ENCODE measurements at places on chromosomes 4 and X.

DNA sequence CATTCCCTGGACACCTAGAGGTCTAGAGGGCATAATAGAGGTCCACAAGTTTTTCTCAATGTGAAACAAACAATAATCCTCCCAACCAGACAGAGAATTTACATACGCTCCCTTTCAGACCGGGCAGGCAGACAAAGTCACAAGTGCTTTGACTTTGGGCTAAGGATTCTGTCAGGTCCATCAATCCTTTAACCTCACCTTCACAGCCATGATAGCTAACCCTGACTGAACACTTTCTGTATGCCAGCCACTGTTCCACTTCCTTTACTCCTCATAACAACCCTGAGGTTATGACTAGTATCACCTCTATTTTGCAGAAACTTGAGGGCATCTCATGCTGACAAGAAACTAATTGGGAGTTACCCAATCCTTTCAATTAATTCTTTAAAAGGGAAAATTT, 118.8 kb upstream of the AFF2 start:
- no peak for DNase-seq

DNA sequence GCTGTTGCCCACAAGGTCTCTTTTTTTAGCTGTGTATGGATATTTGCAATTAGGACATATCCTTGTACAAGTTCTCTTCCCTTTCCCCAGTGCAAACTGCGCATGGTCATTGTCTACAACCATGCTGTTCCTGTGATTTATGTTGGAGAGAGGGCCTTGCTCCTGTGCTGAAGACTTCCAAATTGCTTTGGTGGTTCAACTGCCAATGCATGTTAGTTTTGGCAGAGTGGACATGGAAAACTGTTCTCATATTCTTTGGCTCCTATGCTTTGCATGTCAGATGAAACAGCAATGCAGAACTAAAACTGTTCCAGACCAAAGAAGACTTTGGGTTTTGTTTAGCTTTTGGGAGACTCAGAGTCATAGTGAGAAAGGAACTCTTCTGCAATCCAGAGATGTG, 148.8 kb upstream of the EDNRA start:
- no peak for DNase-seq

- no peak for DNase-seq
These were observed 10.6 kb upstream of the HMX1 start for GRCh38 chr4:8882239-8882638.

DNA sequence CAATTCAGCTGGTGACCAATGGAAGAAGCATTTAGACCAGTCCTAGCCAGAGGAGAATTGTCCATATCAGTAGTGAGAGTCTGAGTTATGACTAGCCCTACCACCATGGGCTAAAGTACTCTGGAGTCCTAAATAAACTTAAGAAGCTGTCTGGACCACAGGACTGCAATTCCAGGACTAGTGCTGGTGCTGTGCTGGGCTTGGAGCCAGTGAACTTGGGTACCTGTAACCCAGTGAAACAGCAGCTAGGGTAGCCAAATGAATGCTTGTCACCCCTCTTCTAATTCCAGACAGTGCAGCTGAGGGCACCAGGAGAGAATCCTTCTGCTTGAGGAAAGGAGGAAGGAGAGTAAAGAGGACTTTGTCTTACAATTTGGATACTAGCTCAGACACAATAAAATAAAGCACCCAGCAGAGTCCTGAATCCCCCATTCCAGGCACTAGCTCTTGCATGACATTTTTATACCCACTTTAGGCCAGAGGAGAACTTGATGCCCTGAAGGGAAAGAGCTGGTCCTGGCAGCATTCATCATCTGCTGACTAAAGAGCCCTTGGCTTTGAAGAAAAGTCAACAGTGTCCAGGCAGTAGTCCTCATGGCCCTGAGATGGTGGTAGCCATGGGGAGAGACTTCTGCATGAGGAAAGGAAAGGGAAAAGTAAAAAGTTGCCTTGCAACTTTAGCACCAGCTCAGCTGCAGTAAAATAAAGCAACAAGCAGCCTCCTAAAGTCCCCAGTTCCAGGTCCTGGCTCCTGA, 2675.7 kb downstream of the PCDH7 start:
- no peak for DNase-seq

DNA sequence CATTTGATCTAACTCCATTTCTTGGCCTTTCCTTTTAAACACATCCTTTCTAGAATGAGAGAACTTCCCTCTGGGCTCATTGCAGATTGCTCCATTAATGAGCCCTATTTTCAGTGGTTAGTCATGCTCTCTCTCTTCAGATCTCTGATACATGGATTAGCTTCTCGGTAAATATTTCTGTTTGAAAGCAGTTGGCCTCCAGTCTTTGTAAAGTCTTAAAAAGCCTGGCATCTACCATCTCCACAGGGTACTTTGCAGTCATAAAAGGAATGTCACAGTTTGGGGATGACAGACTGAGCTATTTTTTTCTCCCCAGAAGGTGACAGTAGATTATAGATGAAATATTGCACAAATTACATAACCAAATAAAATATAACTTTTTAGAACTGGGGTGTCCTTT, 72.7 kb downstream of the UNC5C start:
- no peak for DNase-seq

GRCh38 chrX:15749642-15750610, 11.9 kb downstream of the CA5B start:
- no peak for DNase-seq

- DNase-seq, result no peak
These were observed 144.3 kb downstream of the MOSPD2 start for GRCh38 chrX:15017491-15017890.

- DNase-seq, result no peak
These were observed 47.2 kb upstream of the RPS6KA3 start for GRCh38 chrX:20313899-20314298.

DNA sequence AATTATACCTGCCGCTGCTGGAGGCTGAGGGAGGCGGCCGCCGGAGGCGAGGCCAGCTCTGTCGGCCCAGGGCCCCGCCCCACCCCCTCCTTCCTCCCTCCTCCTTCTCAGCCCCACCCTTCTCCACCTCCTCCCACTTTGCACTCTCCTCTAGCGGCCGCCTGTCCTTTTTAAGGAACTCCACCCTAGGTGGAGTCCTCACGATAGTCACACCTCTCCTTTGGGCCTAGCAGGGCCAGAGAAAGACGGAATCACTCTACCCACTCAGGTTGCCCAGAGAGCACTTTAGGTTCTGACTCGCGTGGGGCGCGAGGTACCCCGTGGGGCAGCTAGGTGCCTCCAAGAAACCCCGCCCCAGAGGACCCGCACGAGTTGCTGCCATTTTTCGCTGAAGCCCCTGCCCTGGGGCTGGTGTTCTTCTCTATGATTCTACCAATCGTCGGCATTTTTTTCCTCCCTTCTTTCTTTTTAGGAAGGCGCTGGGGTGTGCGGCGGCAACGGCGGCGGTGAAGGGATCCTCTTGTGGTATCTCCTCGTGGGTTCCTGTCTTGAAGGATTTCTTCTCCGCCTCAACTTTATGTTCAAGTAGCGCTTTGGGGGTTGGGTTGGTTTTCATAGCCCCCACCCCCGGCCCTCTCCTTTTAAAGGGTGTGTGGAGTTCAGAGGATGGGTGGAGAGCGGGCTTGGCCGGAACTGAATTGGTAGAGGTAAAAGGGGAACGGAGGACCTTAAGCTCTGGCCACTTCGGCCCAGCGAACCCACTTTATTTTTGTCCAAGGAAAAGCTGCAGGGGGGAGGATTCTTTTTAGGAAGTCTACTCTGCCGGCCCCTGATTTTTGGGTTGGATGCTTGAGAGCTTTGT, at the start of gene KLF8:
Gene KLF8, plus strand, starts transcription at position 136 of the 862 bp plus-strand sequence. CDS start 979 bp downstream, outside the sequence.
- no peak for DNase-seq

GRCh38 chr4:3442959-3443749, 1.4 kb downstream of the HGFAC start:
- DNase-seq, result peak; percentile 12

DNA sequence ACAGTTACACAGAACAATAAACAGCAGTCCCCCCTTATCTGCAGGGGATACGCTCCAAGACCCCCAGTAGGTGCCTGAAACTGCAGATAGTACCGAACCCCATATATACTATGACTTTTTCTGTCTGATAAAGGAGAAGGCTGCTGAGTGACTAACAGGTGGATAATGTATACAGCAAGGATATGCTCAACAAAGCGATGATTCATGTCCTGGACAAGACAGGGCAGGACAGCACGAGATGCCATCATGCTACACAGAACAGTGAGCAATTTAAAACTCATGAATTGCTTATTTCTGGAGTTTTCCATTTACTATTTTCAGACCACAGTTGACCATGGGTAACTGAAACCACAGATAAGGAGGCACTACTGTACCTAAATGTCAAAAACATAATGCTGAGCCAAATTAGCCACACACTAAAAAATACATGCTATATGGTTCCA, 76.1 kb downstream of the MANBA start:
- DNase-seq, result no peak

DNA sequence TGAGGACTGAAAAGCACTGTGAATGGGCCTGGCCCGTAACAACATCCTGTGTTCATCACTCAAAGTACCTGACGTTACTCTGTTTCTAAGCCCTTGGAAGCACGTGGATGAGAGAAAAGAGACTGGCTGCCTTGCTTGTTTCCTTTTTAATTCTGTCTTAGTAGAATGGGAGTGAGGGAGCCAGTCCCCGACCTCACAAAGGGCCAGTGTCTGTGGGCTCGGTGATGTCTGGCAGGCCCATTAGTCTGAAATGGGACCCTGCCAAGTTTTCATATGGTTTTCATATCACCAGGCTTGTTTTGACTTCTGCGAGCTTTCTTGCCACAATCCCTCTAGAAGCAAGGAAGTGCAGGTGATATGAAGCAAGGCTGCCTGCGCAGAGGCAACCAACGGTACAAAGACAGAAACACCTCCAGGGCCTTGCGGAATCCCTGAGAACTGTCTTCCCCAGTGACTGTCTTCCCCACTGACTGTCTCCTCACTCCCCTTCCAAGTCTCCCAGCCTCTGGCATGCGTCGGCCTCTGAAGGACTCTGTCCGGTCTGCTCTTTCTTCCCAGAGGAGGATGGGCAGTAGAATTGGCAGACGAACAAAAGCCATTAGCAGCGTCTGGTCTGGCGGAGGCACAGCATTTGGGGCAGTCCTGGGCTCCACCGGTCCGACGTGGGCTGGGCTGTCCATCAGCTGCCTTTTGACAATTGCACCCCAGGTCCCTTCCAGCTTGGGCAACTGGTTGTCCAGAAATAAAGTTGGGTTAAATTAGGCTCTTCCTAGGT, 20.2 kb upstream of the RASL11B start:
- DNase-seq, result no peak

- DNase-seq, result no peak
These were observed 16.8 kb downstream of the SULT1B1 start for GRCh38 chr4:69743476-69744156.

- DNase-seq, result no peak
These were observed 14.3 kb downstream of the FAM47B start for GRCh38 chrX:34956916-34957315.

DNA sequence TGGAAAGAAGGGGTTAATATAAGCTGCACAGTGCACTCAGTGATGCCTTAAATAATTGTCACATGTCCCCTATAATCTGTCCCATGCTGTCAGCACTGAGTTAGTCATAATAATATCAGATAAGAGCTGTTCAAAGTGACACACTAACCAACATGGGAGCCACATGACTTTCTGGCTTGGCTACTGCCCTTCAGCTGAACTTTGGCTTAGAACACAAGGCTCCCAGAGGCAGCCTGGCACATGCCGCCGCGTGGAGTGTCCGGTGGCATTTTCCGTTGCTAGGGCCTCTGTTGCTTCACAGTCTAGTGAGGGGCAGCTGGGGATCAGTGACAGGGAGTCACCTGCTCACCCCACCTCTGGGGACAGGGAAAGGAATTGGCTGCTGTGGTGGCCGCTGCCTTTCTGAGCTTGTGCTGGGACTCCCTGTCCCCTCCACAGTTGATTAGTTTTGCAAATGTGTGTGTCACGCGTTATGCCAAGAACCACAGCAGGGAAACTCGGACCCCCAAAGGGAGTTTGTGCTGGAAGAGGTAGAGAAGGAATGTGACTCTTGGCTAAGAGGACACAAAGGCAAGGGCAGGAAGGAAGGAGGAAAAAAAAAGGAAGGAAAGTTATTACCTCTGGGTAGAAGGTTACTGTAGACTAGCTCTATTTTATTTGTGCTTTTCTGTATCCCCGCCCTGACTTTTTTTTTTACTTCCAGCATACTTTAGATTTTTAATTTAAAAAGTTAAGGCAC, 41.1 kb upstream of the PPARGC1A start:
- no peak for DNase-seq

- no peak for DNase-seq
These were observed 22.5 kb downstream of the C4orf46 start for GRCh38 chr4:158649111-158649680.

GRCh38 chr4:177789610-177790009, 347.4 kb upstream of the AGA start:
- DNase-seq, result no peak

DNA sequence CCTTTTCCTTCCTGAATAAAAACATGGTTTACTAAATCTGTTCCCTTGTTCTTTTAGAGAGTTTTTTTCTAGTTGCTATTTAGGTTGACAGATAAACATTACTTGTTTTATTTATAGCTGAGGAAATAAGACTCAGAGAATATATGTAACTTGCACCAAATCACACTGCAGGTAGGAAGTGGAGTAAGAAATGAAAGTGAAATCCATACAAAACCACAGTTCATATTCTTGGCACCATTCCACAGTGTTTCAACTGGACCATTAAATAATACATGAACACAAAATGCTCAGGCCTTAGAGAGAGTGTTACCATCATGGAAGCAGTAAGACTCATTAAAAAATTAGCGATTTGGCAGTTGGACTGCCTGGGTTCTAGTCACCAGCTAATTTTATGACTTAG, 326.9 kb upstream of the SLIT2 start:
- DNase-seq, result no peak

- DNase-seq, result no peak
These were observed 807.4 kb downstream of the FSTL5 start for GRCh38 chr4:161356351-161356750.

Measured in stimulated activated CD8-positive, alpha-beta memory T cell treated with anti-CD3 and anti-CD28 coated beads, Interleukin-4, amount 100 ng/mL, for 4 hours (primary cell).